ENCODE measurements at places on chromosomes 5 and 9.

DNA sequence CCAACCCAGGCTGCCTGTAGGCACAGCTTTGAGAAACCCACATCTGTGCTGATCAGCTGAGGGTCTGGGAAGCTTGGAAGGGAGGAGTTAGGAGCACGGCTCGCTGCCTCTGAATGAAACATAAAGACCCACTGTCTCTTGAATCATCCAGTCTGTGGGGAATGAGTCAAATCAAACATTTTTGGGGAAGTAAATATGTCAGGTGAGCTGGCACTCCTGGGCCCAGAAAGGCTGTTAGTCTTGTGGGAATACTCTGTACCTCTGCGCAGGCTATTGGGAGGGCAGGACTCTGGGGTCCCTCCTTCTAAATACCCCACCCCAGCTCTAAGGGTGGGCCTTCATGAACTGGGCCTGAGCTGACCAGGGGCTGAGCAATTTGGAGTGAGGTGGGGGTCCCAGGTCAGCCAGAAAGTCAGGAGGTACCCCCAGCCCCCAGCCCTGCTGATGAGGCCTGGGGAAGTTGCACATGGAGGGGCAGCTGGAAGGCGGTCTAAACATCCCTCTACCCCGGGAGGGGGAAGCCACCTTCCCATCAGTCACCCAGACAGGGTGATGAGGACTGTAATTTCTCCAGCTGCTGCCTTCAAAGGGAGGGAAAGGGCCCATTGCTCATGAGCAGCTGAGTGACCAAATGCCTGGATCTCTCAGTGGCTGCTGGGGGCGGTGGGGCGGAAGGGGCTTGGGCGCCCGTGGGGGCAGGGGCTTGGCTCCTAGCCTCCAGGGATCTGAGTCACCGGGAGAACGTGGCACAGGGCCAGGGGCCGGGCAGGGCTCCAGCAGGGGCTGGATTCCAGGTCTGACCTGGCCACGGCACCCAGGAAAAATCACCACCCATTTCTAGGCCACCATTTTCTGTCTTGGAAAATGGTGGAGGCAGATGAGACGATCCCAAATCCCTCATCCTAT, 10.8 kb downstream of the FIBCD1 start:
- DNase-seq, result no peak

DNA sequence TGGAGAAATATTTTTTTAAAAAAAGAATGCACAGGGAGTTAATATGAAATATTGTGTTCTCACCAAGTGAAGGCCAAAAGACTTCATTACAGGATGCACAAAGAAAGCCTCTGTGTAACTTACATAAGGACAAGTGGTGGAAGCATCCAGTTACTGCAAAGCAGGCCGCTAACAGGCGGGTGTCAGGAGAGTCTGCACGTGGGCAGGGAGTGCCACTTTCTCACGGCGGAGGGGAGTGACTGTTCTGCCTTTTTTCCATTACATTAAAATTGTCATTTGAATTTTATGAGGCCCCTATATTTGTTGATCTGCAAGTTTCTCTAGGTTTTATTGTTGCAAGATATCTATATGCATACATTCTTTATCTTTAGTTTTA, 28.1 kb upstream of the SPATA31E1 start:
- no peak for DNase-seq

DNA sequence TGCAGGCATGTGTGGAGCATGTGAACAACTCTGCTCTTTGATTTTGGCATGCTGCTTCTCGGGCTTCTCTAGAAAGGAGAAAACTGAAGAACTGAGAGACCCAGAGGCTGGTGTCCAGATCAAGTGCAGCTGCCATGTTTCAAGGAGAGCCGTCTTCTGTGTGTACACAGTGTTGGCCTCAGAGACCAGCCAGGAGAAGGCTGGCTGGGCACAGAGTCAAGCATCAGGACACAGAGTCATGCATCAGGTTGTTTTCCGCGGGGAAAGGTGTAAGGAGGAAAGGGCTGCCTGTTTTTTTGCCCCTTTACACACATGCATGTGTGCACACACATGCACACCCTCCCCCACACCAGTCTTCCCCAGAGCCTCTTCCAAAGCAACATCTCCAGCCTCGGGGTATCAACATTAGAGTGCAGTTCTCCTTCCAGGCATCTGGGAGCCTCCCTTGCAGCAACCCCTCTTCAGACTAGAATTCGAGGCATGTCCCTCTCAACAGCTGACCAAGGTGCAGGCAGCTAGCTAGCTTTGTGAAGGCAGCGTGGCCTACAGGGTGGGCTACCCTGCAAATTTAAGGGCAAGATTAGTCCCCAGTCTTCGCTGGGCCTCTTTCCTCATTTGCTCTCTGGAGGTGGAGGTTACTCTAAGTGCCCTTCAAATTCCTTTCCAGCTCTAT, 180.9 kb downstream of the AOPEP start:
- no peak for DNase-seq

DNA sequence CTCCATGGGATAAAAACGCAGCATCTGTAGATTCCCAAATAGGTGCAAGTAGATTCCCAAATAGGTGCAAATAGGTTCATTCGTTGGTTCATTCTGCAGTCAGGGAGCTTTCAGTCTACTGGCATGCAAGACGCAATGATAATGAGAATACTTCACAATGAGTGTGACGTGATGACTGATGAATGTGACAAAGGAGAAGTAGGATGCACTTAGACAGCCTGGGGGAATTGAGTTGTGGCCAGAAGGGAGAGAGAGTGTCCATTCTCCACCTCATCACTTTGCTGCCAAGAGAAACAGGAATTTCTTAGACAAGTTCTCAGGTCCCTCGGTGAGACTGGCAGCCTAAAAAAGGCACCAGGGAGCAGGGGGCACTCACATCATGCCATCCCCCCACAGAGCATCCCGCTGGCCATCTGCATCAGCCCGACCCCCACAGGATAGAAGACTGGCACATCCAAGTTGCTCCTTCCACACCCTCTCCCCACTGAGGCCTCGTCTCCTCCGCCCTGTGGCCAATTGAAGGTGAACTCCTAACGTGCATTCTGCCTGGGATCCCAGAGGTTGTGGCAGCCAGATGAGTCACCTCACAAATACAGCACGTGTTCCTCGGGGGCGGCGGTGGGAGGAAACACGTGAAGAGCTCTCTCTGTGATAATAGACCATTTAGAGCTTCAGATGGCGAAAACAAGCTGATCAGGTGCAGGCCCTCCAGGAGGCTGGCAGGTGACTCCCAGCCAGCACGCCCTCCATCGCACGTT, 19.9 kb upstream of the KCNIP1 start:
- no peak for DNase-seq

DNA sequence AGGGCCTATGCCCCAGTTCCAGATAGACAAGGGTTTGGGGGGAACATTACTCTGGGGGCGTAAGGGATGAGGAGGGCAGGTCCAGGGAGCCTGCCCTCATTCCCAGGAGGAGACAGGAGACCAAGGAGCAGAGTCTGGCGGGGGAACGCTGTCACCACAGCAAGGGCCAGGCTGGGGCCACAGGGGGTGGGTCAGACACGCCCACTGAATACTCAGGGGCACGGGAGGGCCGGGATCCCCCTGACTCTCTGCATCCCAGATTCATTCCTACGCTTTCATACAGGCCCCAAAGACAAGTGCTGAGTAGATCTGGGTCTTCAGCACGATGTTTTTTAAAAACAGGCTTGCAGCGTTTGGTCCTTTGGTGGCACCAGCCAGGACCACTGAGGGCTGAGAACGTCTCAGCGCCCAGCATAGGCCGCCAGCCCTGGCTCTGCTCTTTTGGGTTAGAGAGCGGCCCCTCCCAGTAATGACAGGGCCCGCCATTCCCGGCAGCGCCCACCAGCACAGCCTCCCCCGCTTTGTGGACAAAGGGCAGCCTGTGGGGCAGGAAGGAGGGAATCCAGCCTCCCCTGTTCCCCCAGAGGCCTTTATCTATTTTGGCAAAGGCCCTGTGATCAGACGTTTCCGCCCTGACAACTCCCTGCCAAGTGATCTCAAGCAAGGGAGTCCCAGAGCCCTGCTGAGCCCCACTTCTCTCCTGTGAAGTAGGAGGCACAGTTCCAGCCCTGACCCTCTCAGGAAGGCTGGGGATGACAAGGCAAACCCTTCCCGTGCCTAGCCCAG, 24.9 kb downstream of the NEK6 start:
- peak; percentile 91 for DNase-seq

- peak; percentile 49 for DNase-seq
Measured at GRCh38 chr5:2200261-2200950, 317.7 kb upstream of the IRX4 start.

DNA sequence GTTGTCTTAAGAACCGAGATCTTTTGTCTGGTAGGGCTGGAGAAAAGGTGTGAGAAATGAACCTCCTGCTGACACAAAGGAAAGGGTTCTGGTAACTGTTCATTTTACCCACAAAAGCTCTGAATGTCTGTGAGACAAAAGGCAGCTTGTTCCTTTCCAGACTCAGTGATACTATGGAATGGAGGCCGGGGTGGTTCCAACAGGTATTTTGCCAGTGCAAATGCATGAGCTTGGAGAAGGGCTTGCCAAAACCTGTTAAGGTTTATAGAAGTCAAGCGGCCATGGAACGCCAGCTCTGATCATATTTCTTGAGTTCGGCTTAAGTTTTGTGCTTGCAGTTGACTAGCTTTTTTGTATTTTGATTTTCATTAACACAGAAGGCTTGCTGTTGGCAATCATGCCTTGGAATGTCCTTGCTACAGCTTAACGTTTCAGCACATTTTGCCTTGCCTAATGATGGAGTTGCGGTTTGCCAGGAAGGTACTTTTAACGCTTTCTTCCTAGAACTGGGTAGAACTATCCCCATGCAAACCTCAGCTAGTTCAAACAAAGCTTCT, 328.6 kb downstream of the PIK3R1 start:
- no peak for DNase-seq

DNA sequence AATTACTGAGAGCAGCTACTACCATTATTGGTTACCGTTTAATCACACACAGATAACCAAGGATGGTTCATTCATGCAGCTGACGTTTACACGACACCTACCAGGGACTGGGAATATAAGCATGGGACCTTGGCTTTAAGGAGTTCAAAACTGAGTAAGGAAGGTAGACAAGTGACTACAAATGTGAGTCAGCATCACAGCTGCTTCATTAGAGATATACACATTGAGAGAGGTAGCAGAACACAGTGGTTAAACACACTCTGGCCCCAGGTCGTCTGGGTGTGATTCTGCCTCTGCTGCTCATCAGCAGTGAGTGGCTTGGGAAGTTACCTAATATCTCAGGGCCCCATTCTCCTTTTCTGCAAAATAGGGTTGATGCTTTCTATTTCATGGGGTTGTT, 268.6 kb downstream of the NR3C1 start:
- DNase-seq, result no peak

GRCh38 chr5:122738088-122738487, 36.8 kb upstream of the SNX2 start:
- DNase-seq, result no peak

DNA sequence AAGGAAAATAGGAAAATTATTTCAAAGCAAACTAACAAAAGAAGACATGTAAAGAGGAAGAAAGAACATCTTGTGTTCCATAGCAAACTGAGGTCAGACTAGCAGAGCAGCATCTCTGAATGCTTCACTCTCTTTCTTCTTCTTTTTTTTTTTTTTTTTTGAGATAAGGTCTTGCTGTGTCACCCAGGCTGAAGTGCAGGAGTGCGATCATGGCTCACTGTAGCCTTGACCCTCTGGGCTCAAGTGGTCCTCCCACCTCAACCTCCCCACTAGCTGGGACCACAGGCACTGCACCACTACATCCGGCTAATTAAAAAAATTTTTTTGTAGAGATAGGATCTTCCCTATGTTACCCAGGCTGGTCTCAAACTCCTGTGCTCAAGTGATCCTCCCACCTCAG, 36.6 kb downstream of the MELK start:
- DNase-seq, result no peak

- DNase-seq, result no peak
Measured at GRCh38 chr9:17476401-17476800, 102.5 kb upstream of the SH3GL2 start.

DNA sequence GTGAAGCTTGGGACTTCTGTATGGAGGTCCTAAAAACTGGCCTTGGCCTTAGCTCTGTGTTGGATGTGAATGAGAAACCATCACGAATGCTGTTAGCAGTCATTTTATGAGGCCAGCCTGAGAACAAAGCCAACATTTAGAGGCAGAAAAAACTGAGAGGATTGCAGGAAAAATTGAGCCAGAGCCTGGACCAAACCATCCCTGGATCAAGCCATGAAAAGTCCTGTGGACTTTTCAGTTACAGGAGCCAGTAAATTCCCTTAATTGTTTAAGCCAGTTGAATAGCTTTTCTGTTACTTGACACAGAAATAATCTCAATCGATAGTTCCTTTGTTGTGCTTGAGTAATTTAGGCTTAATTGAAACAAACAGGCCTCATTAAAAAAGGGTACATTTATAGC, 42.6 kb upstream of the SPATA31D4 start:
- no peak for DNase-seq

DNA sequence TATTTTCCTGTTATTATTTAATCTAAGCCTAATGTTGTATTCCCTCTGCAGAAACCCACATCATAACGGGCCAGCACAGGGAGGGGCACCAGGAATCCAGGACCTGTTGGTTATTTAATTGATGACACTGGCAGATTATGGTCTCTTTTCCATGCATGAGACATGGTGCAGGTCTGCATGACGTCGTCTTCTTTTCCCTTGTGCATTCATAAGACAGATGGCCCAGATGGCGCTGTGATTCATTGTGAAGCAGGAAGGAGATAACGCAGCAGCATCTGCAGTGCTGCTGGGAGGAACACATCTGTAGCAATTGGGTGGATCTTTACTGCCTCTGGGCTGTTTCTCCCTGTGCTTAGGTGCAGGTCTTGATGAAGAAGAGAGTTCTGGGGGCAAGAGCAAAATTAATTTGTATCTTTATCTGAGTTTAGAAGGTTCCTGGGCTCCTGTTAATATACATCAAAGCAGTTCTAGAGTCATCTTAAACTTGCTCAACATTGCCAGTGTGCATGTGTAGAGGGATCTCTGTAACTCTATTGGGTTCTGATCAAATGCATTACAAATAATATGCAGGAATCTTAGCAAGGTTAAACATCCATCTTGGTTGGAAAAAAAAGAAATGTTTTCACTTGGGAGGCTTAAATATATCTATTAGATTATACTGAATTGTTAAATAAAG, 176.1 kb downstream of the PCSK1 start:
- DNase-seq, result no peak

GRCh38 chr9:23117616-23118015, 671.0 kb downstream of the DMRTA1 start:
- DNase-seq, result no peak

DNA sequence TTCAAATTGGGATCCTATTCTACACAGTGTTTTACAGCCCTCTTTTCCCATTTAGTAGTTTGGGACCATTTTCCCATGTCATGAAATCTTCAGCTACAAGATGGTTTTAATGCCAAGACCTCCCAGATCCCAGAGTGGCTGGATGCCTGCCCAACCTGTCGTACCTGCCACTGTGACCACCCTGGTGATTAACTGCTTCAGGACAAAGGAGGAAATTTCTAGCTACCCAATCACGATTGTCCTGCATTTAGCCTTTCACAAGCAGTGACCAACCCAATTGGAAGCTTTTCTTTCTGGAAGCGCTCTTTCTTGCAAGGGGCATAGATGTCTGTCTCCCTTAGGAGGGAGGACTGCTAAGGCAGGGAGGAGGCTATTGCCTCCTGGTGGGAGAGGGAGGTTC, 13.8 kb downstream of the IL9 start:
- no peak for DNase-seq

DNA sequence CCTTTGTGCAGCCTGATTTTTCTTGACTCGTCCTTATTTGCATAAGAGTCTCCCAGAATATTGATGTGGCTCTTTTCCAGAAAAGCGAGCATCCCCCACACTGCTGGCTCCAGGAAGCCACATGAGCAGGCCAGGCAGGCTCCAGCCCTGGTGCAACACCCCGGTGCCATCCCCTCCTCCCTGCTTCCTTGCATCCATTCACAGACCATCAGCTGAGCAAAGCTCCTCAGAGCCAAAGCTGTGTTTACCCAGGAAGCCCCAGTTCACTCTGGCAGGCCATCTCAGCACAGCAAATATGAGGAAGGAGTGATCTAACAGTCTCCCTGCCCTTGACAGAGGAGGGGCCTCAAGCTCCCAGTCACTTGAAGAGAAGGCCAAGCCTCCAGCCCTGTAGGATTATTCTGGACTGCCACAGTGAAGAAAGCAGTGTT, 34.4 kb downstream of the INSYN2B start:
- peak; percentile 53 for DNase-seq
